Activated CD4-positive, CD25-positive, alpha-beta regulatory T cell (primary cell): ENCODE measurements at places on chromosomes 12 and 14.

DNA sequence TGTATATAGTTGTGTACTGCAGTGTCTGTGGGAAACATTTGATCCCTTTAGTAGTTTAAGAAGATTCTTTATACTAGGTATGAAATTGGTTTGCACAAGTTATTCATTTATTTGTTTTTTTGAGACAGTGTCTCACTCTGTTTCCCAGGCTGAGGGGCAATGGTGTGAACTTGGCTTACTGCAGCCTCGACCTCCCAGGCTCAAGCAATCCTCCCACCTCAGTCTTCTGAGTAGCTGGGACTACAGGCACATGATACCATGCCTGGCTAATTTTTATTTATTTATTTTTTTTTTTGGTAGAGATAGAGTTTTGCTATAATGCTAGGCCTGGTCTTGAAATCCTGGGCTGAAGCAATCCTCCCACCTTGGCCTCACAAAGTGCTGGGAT is 209.4 kb downstream of the RASSF9 start:
- DNase-seq: no peak

GRCh38 chr12:31528095-31528494 is 62.8 kb downstream of the DENND5B start:
- no peak for DNase-seq

GRCh38 chr12:30877105-30877875 is 49.3 kb upstream of the TSPAN11 start:
- no peak for DNase-seq

- no peak for DNase-seq
Observed at GRCh38 chr14:83463500-83464098, 1929.9 kb upstream of the SEL1L start.

- no peak for DNase-seq
Observed at GRCh38 chr14:38150075-38150474, 57.6 kb upstream of the SSTR1 start.

DNA sequence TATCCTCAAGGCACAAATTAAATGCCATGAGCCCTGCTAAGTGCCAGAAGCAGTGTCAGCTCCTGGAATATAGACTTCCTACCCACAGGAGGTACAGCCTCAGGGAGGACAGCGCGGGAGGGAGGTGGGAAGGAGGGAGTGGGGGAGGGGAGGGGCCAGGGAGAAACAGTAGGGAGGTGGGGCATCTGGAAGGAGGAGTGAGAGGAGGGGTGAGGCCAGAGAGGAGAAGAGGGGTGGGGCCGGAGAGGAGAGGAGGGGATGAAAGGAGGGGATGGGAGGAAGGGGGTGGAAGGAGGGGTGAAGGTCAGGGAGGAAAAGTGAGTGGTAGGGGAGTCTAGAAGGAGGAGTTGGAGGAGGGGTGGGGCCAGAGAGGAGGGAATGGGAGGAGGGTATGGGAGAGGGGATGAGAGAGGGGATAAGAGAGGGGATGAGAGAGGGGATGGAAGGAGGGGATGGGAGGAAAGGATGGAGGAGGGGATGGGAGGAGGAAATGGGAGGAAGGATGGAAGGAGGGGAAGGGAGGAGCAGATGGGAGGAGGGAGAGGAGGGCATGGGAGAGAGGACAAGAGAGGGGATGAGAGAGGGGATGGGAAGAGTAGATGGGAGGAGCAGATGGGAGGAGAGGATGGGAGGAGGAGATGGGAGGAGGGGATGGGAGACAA is 9.2 kb upstream of the CCDC197 start:
- no peak for DNase-seq

GRCh38 chr14:106380740-106381139 is 854.4 kb downstream of the TMEM121 start:
- DNase-seq: no peak

DNA sequence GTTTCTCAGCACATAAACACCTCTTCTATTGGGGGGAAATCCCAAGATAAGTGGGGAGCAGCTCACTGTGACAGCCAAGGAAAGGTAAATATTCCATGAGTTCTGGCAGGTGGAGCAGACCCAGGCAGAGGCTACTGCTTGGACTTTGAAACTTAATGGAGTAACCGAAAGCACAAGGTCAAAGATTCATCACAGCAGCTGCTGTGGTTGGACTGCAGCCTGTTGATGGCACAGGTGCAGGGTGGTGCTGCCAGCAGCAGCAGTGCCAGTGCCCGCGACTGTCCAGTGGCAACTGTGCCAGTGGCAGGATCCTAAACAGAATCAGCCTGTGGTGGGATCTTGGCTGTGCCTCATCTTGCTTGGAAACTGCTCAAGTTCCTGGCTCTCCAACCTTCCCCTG is 81.4 kb upstream of the ARID2 start:
- no peak for DNase-seq

GRCh38 chr14:26593357-26593756 is 4.5 kb downstream of the NOVA1 start:
- DNase-seq: no peak

GRCh38 chr12:41108032-41108431 is 80.1 kb upstream of the PDZRN4 start:
- DNase-seq: no peak

GRCh38 chr12:47321436-47321835 is 241.7 kb upstream of the AMIGO2 start:
- DNase-seq: no peak

GRCh38 chr14:22973217-22974032 is 8.9 kb downstream of the AJUBA start:
- peak; percentile 12 for DNase-seq

- no peak for DNase-seq
Observed at GRCh38 chr14:93133464-93133863, 17.7 kb upstream of the ITPK1 start.

- DNase-seq: no peak
Observed at GRCh38 chr12:130249376-130249775, 87.1 kb downstream of the FZD10 start.

DNA sequence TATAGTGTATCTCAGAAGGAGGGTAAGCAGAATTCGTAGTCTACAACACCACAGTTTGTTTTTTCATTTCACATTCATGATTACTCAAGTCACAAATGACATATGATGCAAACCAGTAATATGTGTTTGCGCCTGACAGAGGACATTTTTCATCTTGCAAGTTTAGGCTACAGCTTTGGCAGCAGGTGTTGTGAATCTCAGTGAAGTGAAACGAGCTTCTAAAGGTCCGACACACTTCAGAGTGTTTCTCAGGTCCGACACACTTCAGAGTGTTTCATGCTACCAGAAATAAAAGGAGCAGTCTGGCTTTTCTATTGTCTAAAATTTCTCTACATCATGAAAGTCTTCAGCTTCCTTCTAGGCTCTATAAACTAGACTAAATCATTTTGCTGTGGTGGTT is 22.7 kb downstream of the CLEC14A start:
- no peak for DNase-seq

- no peak for DNase-seq
Observed at GRCh38 chr12:104648756-104649155, 192.0 kb downstream of the CHST11 start.

DNA sequence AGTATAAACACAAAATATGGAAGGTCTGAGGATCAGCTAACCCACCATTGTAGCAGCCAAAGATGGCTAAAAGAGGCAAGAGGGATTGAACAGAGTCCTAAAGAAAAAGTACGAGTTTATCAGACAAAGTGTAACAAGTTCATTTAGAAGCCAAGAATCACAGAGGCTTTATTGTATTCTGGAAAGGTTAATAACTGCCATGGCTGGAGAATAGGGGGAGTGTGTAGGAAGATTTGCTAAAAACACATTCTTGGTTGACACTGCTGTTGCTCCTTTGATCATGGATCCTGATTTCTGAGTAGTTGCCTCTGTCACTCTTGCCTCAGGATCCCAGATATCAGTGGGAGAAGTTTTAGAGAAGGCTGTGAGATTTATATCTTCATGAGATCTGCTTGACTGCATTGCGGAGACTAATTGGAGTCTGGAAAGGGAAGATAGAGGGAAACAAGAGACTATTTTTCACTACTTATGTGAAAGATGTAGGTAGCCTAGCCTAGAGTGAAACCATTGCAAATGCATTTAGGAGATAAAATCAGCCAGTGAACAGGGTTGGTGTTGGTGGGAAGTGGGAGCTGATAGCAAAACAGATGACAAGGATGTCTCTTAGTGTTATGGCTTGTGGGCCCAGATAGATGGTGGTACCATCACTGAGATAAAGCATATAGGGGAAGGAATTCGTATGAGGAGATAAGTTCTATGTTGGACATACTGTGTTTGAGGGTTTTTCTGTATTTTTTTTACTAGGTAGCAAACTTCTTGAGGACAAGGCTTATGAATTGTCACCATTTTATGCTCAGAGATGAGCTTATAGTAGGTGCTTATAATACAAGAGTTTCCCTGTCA is 402.9 kb upstream of the PDE3A start:
- no peak for DNase-seq

DNA sequence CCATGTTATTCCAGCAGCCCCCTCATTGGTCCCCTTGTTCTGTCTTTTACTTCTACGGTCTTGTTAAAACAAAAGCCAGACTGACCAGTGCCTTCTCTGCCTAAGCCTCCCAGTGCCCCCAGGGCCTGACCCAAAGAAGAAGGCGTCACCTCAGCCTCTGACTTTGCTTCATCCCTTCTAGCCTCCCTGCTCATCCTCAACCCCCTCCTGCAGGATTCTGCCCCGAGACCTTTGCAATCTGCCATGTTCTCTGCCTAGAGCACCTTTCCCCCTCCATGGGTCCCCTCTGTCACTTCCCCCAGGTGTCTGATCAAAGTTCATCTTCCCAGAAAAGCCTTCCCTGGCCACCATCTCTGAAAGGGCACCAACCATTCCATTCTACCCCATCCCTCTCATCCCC is 7.9 kb upstream of the RBM19 start:
- DNase-seq: no peak

DNA sequence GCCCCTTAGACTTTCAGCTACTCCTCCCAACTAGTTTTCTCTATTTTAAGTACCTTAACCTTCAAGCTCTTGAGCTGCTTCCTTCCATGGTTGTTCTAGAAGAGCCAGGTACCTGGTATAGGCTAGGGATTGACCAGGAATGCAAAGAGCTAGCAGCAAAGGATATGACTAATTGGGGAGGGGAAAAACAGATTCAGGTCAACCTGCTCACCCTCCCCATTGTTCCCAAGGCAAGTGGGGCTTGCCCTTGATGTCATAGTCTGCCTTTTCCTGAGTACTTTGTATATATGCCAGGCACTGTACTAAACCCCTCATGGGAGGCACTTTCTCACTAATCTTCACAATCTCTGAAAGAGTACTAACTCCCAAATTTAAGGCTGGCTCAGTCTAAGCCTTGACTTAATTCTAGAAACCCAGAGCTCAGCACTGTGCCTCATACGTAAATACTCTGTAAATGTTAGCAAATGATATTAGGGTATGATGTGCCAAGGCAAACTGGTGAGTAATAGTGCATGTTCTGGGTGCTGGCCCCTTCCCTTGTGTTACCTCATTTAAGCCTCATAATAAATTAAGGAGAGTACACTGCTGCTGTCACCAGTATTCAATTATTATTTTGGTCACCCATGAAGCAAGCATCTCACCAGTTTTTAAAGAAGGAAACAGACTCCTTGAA is 42.2 kb downstream of the SUDS3 start:
- DNase-seq: no peak

DNA sequence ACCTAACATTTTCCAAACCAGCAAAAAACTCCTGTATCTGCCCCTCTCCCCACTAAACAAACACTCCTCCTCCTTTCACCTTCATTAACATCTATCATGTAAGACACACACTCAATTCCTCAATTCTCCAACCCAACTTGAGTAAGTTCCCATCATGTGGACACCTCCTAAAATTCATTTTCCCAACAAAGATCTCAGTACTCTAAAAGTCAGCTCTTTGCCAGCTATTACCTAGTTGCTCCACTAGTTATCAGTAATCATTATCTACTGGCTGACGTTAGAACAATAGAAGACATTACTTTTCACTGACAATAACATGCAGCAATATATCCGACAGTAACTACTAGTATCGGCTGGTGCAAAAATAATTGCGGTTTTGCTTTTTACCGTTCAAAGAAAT is 42.1 kb downstream of the HNRNPC start:
- DNase-seq: no peak

DNA sequence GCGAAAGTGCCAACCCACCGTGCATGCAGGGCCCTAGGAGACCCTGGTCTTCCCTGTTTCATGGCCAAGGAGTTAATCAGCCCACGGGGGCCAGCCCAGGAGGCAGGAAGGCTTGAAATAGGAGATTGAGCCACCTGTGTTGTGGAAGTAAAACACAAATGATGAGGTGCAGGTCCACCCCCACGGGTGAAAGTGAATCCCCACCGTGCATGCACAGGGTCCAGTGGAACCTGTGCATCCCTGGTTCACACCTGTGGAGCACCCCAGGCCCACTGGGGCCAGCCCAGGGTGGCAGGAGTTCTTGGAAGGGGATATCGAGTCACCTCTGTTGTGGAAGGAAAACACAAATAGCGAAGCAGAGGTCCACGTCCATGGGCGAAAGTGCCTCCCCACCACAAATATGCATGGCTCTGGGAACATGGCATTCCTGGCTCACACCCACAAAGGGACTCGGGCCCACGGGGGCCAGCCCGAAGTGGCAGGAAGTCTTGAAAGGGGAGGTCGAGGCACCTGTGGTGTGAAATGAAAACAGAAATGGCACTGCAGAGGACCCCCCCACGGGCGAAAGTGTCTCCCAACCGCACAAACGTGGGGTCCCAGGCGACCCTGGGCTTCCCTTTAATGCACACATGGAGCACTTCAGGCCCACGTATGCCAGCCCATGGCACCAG is 381.5 kb downstream of the ALG10 start:
- DNase-seq: no peak

DNA sequence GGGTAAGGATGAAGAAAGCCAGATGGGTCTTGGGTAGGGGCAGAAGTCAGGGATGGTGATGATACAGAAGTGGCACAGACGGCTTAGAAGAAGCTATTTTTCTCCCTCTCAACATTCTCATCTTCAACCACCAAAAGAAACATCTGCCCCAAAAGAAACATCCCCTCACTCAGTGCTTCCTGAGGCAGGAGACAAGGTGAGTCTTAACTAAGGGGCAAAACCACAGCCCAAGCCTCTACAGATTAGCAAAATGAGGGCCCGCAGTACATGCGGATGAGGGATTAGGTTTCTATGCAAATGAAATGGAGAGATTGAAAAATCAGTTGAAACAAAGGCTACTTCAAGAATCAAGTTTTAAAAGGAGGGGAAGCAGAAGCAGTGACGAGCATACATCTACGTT is 241.3 kb upstream of the CCDC196 start:
- no peak for DNase-seq

- DNase-seq: no peak
Observed at GRCh38 chr12:40015345-40015744, 90.5 kb downstream of the SLC2A13 start.

- DNase-seq: no peak
Observed at GRCh38 chr12:1885082-1885596, 33.3 kb downstream of the CACNA2D4 start.

DNA sequence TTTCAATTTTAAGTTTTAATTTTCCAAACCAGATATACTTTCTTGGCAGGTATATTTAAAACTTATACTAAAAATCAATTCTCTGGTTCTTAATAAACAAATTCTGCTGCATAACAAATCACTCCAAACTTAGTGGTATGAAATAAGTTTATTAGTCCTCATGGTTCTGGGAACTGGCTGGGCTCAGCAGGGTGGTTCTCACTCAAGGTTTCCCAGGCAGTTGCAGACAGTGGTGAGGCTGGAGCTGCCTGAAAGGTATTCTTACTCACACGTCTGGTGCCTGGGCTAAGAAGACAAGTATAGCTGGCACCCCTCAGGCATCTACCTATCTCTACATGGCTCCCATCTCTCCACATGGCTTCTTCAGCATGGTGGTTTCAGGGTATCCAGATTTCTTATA is 308.2 kb upstream of the CCDC196 start:
- no peak for DNase-seq
